Left renal cortex interstitium (tissue), 4 donors: ENCODE measurements at places on chromosomes 7 and 10.
A peak's percentile ranks its signal among the peaks of the same experiment; 100 is the strongest.

DNA sequence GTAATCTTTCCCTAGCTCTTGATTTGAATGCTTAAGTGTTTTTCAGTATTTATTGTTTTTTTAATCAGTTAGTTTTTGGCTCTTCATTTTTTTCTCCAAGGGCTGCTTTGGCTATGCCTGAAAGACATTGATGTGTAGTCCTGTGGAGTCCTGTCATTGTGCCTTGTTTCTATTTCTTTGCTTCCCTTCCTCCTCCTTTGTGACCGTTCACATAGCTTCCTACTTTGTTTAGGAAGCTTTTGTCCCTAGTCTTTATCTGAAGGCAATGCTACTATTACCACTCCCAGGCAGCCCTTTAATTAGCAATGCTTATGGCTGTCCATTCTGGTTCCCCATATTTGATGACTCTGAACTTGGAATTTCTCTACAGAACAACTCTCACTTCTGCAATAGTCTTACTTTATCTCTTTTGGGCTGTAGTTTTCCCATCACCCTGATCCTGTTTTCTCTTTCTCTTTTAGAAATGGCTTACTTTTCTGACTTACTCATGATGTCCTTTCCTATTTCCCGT is 39.9 kb downstream of the ADCYAP1R1 start:
- no peak for DNase-seq

- DNase-seq: no peak
Observed at GRCh38 chr7:103613655-103614642, 167.9 kb upstream of the SLC26A5 start.

- DNase-seq: no peak
Observed at GRCh38 chr7:4025694-4026615, 656.1 kb upstream of the FOXK1 start.

DNA sequence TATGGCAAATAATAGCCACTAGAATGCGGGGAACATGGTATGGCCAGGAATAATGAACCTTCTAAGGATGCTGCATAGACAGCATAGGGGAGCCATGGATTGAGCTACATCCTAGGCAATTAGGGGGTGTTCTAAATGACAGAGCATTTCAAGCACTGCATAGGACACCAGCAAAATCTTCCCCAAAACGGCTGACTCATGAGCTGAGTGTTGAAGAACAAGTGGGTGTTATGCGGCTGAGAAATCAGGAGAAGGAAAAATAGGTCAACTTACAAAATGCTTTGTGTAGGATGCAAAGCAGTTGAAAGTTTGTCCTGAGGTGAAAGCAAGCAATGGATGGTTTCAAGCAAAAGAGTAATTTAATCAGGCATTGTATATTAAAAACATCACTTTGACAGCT is 1023.5 kb upstream of the C7orf33 start:
- no peak for DNase-seq

- DNase-seq: no peak
Observed at GRCh38 chr10:131726076-131726880, 174.5 kb upstream of the PPP2R2D start.

DNA sequence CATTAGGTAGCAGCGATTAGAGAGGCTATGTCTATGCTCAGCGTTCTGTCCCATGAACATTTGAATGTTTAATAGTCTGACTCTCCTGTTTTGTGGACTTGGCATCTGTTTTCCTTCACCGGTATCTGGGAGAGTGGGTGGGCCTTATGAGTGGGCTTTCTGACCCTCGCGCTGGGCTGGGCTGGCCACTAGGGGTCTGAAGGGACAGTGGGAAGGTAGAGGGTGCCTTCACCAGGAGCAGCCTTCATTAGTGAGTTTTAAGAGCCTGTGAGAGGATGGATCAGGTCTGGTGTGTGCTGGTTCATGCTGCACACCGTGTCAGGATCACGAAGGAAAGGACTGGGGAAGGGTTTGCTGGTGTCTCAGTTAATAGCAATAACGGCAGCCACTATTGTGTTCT is 33.4 kb downstream of the DCLRE1A start:
- no peak for DNase-seq

DNA sequence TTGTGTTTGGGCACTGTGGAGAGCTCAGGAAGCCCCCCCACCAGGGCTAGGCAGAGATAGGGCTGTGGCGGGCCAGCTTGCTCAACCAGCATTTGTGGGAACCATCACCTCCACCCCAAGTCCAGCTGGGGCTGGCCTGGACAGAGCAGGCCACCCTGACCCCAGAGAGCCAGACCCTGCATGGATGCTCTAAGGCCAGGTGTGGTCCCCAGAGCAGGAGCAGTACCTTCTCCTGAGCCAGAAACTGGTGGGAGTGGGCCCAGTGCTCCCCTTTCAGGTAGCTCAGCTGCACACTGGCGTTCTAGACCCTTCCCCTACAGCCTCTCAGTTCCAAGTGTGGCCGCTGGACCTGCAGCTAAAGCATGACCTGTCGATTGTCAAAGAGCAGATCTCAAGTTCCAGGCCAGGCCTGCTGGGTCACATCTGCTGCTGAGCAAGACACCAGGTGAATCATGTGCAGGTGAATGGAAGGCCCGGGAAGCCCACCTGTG is 57.2 kb downstream of the RASGEF1A start:
- no peak for DNase-seq

DNA sequence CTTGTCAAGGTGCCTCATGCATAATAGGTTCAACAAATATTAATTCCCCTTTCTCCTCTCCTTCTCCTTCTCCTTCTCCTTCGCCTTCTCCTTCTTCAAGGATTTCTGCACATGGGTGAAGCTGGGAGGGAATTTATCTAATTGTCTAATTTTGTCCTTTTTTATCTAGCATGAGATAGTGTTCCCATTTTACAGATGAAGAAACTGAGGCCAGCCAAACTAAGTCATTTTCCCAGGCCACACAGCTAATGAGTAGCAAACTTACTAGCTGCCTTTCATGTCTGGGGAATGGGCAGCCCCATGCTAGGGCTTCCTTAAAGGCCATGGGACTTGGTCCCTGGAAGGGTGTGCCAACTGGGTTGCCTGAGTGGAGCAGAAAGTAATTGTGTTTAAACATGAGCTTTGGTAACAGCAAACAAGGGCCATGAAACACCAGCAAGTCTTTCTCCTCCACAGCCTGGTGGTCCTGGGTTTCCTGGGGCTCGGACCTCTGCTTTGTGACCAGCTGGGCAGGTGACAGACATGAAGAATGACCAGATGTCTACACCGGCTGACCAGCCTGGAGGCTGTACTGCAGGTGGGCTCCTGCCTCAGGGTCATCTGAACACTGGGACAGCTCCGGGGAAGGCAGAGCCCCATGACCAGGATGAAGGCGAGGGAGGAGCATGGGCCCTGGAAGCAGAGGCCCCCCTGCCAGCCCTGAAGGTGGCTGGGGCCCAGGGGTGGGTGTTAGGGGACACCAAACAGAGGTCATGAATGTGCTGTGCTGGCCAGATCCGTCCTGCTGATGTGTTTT is 138.0 kb downstream of the PTPN20 start:
- DNase-seq: no peak

DNA sequence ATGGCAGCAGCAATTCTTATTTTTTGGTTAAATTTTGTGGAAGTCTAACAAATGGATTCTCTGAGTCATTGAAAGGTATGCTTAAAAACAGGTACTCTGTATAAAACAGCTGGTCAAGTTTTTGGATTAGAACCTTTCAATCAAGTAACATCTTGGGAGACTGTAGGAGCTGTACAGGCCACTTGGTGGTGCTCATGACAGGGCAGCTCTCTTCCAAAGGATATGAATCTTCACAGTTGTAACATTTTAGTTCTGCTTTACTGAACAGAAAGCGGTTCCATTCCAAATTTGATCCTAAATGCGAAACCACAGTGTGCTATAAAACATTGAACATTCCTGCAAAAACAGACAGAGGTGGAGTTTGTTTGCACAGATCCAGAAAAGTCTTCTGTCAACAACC is 44.5 kb upstream of the AGR3 start:
- DNase-seq: no peak

- no peak for DNase-seq
Observed at GRCh38 chr7:1176891-1177373, 16.9 kb upstream of the ZFAND2A start.

- peak; percentile 11 for DNase-seq
Observed at GRCh38 chr7:96833676-96834453, 124.2 kb upstream of the SEM1 start.

DNA sequence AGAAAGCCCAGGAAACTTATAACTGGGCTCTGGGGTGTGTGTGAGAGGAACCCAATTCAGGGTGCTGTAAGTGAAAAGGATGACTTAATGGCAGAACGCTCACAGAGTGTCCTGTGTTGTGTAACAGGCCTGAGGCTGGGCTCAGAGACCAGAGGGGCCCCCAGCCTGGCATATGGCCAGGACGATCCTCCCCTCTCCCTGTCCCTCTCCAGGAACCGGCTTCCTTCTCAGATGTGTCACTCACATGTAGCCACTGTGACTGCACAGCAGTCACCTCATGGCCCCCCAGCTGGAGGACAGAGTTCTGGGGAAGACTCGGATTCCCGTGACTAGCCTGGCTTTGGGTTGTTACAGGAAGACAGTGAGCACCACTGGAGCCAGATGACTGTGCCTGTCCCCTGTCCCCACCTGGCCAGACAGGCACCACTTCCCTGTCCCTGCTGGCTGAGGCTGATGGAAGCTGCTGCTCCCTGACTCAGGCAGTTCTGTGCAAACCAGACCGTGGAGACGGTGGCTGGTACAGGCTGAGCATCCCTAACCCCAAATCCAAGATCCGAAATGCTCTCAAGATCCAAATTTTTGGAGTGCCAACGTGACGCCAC is 220.5 kb downstream of the MLLT10 start:
- no peak for DNase-seq

- DNase-seq: no peak
Observed at GRCh38 chr7:7425321-7425720, 110.4 kb downstream of the COL28A1 start.

DNA sequence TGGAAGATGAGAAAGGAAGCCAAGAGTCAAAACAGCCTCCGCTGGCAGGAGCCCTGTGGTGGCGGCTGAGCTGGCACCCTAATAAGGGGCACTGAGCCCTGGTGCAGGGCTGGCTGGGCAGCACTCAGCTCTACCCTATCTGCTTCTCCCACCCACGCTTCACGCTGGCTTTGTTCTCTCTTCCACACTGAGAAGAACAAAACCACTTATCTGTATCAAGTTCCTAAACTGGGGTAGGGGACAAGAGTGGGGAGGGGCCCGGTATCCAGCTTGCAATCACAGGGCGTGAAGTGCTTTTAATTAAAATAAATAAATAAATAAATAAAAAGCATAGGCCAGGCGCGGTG is 52.1 kb downstream of the FAM53B start:
- DNase-seq: no peak
